ENCODE measurements at places on chromosomes 12 and 14.

DNA sequence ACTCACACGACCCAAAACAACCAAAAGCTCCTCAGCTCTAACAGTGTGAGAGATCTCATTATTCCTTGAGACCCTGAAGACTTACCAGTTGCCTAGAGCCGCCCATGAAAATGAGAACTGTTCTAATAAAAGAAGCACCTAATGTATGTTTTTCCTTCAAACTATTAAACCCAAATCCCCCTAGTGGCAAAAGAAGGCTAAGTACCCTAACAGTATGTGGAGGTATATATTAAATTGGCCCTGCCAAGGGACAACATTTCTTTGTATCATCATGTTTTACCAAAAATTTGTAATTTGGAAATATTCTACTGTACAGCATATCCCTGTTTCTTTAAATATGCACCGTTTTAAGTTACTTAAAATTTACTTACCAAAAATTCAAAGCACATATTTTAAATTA is 38.0 kb upstream of the PPFIA2 start:
- no peak for DNase-seq

DNA sequence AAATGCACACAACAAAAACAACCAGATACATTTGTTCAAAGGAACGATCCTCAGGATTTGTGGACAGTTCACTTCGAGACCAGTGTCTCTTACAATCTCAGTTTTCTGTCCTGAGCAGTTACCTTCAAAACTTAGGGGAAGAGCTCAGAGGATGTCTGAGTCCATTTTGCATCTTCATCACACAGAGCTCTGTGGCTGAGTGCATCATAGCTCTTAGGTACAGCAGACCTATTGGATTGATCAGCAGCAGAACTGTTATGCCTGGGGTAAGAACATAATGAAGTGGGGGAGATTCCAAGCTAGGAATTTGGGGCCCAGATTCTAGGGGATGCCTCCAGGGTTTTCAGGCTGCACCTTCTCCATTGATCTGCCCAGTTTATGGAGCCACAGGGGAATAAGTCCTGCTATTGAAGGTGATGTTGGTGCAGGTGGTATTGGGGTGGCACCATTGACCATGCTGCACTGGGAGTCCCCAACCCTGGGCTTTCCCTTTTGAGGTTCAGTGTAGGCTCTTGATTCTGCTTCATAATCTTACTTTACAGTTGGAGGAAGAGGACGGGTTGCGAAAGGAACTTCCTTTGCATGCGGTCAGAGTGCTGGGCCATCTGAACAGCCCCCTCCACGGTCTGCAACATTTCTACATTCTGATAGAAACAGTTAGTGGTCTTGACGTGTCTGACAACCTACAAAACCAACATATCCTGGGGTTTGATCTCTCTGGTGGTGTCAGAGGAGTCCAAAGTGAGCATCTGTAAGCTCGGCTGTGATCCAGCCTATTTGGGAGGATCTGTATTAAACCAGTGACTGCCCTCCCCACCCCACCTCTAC is 112.8 kb downstream of the CHST11 start:
- no peak for DNase-seq

DNA sequence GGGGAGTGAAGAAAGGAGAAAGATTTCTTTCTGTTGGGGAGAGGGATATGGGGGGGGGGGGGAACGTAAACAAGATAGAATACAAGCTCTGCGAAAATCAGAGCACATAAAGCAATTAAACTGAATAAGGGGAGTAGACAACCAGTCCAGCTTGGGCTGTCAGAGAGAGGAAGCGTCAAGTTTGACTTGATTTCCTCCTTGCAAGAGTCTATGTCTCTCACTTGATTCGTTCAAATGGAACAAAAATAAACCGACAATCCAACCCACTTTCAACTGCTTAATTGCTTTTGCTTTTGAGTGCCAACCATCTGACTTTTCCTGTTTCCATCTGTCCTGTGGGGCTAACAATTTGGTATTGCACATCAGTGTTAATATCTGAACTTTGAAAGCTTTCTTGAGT is 942 bp downstream of the SYT1 start:
- no peak for DNase-seq

- DNase-seq: no peak
Measured at GRCh38 chr12:57237932-57238853, 8.7 kb downstream of the SHMT2 start.

- DNase-seq: no peak
Measured at GRCh38 chr12:40942326-40942725, 245.8 kb upstream of the PDZRN4 start.

DNA sequence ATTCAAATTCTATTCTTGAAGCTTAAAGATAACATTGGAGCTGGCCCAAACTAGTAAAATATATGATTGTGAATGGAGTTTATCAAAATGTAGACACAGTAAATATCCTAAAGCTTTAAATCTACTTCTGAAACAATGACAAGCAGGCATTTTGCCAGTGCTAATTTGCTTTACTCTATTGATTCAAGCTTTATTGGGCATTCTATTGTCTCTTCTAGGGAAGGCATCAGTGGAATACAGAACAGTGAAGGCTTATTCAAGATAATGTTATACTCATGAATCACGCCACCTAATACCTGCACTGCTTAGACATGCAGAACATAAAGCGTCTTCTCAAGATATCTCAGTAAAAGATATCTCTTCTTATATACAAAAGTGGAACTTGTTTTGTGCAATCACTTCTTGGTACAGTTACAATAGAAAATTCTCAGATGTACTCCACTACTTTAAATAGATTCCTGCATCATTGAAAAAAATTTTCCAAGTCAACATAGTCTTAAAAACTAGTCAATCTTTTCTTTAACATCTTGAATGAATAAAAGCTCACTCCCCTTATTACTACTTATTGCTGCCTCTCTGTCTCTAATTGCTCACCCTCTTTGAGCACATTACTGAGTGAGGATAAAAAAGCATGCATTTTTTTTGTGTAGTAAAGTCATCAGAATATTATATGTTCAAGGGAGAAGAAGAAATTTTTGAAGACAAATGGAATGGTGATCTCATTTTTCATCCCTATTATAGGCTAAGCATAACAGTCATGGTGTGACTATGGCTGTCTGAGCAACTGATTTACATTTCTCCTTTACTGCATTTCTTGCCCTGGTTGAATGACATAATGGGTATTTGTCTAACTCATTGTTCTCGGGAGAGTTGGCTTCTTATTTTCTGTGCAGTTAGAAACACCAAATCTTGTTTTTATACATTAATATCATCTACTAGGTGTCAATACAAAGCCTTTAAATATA is 98.0 kb upstream of the E2F7 start:
- DNase-seq: no peak

DNA sequence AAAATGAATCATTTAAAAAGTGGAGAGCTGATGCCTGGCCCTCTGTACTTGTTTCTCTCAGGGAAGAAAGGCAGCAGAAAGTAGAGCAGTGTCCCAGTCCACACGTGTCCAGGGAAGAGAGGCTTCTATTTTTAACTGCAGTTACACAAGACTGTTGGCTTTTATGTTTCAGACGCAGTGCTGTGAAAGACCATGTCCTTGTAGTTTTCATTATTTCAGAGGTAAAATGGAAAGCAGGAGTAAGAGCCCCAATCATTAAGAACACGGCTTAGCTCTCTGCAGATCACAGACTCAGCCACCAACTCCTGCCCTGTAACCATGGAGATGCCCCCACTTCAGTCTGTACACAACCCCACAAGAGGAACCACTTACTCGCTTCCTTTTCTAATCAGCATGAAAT is 336.3 kb downstream of the DAD1 start:
- no peak for DNase-seq

DNA sequence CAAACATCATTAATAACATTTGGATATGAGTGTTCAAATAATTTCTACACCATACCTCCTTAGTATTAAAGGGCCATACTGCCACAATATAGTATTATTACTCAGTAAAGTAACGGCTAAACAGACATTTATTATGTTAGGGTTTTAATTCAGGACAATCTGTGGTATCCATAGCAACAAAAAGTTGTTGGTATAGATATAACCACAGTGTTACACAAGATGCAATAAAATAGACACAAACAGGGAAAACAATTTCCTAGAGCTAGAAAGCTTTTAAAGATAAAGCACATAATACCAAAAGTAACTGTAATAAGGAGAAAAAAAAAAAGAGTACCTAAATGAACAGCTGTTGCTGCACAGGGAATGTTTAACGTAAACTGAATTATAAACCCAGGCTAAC is 16.1 kb downstream of the CNIH1 start:
- no peak for DNase-seq

- no peak for DNase-seq
Measured at GRCh38 chr12:53211476-53212381, 4.7 kb upstream of the ITGB7 start.

GRCh38 chr12:55659486-55660385 is 23.0 kb downstream of the OR10P1 start:
- DNase-seq: no peak

DNA sequence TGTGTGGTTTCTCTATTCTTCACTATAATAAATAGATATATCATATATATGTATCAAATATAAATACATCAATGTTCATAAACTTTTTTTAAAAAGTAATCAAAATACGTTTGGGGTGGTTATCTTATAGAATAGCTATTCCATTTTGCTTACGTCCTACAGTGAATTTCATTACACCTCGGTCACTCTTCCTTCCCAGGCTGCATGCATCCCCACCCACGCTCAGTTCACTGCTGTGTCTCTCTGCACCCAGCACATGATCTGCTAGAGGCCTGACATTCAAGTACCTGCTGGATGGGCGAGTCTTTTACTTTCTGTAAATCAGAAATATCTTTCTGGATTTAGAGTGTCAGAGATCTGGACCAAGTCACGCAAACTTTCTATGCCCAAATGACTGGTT is 3.6 kb downstream of the STX2 start:
- DNase-seq: no peak

DNA sequence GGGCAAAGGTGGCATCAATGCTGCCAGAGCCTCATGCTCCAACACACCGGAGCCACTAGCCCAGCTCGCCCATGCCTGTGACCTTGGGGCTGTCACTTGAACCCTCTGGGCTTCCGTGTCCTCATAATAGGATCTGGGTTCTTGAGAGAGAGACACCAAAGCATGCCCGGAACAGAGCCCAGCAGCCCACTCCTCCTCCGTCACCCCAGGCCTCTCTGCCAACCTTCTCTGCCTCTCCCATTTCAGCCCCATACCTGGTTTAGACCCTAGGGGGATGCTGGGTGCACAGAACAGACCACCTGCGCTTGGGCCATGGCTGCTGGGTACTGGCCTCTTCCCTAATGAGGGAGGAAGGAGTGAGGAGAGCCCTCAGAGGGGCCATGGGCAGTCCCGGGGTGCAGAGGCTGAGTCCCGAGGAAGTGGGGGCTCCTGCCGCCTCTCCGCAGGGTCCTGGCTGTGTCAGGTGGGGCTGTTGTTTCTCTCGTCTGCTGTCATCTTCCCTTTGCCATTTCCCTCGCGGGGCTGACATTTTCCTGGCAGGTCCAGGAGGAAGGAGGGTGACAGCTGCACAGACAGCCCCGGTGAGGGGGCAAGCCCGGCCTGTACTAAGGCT is 172.4 kb upstream of the RTL1 start:
- no peak for DNase-seq

DNA sequence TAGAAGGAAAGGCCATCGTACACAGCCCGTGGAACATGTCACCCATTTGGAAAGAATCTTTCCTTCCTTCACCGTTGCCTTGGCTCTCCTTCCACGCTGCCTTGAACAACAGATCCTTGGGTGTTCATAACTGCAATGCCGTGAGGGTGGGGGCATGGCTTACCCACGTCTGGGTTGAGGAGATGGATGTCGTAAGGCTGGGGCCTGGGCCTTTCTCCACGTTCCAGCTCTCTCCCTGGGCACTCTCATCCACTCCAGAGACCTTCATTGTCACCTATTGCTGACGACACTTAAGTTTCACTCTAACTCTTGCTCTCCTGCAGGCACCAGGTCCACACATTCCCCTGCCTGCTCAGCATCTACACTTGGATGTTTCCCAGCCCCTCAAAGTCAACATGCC is 19.4 kb downstream of the ANO2 start:
- DNase-seq: no peak

GRCh38 chr12:58767496-58767895 is 152.8 kb downstream of the LRIG3 start:
- DNase-seq: no peak

DNA sequence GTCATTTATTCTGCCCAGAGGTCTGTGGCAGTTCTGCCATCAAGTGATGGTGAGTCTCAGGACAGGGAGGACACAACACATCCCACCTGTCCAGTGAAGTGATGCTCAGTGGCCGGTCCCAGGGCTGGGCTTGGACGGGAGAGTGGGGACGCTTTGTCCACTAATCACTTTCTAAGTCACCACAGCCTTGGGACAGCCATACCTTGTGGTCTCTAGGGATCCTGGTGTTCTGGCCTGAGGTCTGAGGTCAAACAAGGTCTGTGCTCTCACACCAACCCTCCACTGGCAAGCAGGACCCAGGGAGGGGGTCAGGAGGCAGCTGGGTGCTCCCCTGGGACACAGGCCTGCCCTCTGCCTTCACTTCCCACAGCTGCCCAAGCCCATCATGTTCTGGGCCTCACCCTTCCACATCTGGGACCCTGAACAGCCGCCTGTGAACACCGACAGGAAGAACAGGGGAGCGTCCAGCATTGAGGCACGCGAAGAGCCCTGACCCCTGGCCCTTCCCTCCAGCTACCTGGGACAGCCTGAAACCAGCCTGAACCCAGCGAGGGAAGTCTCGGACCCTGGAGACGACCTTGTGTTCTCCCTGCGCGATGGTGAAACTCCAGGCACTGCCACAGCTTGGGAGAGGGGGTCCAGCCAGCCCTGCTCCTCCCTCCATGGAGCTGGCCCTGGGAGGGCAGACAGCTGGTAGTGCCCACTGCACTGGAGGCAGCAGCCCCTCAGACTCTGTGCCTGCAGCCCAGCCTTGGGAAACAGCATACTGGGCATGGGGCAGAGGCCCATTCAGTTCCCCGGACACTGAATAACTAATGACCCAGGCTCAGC is 19.7 kb upstream of the GPR132 start:
- no peak for DNase-seq

DNA sequence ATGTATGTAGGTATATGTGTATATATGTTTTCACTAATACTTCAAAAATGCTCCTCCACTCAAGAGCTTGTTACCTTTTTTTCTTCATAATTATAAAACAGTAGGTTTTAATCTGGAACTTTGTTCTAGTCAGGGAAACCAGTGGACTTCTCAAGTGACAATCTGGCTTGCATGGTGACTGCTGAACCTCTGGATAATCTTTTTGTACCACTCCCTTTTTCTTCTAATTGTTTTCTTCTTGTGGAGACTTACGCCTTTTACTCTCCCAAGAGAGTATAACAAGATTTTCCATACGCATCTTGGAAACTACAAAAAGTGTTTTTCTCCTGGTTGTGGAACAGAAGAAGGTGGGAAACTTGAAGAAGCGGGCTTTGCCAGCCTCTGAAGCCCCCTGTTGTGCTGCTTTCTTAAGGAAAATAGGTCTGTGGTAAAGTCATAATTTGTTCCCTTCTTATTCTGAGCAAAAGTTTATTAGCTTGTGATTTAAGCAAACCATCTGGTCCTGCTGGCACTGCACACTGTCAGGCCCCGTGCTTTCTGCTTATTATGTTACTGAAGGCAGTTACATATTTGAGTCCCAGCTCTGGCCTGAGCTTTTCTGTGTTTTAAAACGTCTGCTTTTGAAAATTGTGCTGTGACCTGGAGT is 291.8 kb downstream of the ERC1 start:
- DNase-seq: no peak

All from activated CD4-positive, alpha-beta T cell treated with anti-CD3 and anti-CD28 coated beads for 1 hour (primary cell).